ENCODE measurements at places on chromosomes 16 and 17.

- DNase-seq: no peak
Observed at GRCh38 chr17:77332981-77333685, 192.4 kb downstream of the SEC14L1 start.

- DNase-seq: no peak
Observed at GRCh38 chr16:34078691-34079090, 619.3 kb downstream of the TP53TG3F start.

DNA sequence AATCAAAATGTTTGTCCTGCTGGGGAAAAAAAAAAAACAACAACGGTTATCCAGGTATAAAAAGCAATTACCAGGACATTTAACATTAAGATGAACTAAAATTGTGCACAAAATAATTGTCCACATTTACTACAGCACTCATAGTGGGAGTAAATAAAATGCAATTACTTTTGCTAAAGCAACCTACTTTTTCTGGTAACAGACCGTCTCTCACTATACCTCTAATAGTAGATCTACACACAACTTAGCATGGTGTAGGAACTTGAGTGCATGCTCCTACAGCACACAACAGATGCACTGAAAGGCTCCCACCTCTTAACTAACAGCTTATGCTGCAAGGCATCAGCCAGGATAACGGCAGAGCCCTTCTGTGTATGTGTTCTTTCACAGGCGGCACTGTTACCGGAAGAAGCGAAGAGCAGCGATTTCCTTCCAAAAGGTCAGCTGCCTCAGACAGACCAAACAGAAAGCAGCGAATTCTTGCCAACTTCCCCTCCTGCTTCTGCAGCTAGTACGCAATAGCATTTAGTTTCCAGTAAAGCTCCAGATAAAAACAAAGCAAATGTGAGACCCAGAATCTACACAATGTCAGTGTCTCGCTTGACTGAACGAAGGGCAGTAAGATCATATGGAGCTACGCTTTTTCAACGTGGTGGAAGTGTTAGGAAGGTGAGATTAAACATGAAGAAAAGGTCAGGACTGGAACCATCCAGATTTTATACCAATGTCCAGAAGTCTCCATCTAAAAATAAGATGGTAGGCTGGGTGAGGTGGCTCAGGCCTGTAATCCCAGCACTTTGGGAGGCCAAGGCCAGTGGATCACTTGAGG is 27.6 kb downstream of the STAT5B start:
- DNase-seq: peak; percentile 27

DNA sequence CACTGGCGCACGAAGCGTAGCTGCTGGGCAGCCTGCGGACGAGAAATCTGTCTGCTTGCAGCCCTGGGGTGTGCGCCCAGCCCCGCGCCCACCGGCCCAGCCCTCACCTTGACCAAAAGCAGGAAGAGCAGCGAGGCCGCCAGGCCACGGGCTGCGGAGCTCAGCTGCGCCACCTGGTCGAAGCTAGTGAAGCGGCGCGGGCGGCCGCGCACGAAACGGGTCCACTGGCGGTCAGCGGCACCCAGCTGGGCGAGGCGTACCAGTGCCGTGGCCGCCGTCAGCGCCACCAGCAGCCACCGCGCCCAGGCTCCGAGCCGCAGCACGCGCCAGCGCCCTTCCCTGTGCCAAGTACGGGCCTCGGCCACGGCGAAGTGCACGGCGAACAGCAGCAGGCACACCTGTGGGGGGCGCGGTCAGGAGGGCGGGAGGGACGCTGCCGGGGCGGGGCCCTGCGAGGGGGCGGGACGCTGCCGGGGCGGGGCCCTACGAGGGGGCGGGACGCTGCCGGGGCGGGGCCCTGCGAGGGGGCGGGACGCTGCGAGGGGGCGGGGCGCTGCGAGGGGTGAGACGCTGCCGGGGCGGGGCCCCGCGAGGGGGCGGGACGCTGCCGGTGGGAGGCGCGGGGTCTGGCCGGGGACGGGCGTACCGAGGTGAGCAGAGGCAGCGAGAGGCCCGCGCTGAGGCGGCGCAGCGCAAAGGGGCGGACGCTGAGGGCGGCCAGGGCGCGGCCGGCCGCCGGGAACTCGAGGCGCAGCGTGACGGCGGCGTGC is 43.2 kb downstream of the TSC2 start:
- DNase-seq: no peak

GRCh38 chr17:28661635-28662526 is at the start of the genes SDF2 and SUPT6H:
TSS of gene SDF2 (minus strand) at chr17:28661906. CDS start at chr17:28661876, 30 bp downstream.
TSS of gene SUPT6H (plus strand) at chr17:28662205. CDS start at chr17:28673402, 11,197 bp downstream.
- DNase-seq: peak; percentile 90

- DNase-seq: no peak
Observed at GRCh38 chr16:55703003-55704001, 47.5 kb downstream of the SLC6A2 start.

GRCh38 chr16:88596483-88596882 is 26.3 kb downstream of the ZC3H18 start:
- DNase-seq: no peak

Measured in activated CD4-positive, CD25-positive, alpha-beta regulatory T cell (primary cell).